Lung microvascular endothelial cell (primary cell): ENCODE measurements at places on chromosomes 1 and 21.
A peak's percentile ranks its signal among the peaks of the same experiment; 100 is the strongest.

DNA sequence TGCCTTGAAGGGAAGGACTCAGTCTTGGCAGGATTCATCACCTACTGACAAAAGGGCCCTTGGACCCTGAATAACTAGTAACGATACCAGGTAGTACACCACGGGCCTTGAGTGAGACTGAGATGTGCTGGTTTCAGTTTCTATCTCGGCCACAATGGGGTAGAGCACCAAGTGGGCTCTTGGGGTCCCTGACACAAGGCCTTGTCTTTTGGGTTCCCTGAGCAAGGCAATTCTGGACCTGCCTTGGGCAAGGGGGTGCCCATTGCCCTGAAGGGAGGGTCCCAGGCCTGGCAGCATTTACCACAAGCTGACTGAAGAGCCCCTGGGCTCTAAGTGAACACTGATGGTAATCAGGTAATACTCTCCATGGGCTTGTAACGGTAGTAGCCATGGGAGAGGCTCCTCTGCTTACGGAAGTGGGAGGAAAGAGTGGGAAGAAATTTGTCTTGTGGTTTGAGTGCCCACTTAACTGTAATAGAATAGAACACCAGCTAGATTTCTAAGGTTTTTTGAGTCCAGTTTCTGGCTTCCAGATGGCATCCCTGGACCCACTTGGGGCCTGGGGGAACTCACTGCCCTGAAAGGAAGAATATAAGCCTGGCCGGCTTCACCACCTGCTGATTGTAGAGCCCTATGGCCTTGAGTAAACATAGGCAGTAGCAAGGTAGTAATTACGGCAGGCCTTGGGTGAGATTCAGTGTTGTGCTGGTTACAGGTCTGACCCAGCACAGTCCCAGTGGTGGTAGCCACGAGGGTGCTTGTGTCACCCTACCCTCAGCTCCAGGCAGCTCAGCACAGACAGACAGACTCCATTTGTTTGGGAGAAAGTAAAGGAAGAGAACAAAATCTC is 58.5 kb downstream of the WDR4 start:
- DNase-seq = no peak

GRCh38 chr21:26655460-26655859 is 82.4 kb upstream of the CYYR1 start:
- no peak for DNase-seq

DNA sequence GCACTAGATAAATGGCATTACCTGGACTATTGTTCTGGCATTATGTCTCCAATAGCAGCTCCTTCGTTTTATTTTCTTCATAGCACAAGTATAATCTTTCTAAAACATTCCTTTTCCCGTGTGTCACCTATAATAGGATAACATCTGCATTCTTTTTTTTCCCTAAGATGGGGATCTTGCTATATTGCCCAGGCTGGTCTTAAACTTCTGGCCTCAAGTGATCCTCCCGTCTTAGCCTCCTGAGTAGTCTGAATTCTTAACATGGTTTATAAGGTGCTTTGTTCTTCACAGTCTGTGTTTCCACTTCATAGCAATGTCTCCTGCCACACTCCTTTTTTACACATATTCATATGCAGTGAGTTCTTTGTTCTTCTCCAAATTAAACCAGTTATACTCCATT is 8.6 kb upstream of the MOV10 start:
- DNase-seq = no peak

GRCh38 chr1:36284517-36284916 is 21.7 kb upstream of the SH3D21 start:
- no peak for DNase-seq

- DNase-seq = no peak
Observed at GRCh38 chr21:27796106-27796505, 829.2 kb upstream of the ADAMTS5 start.

DNA sequence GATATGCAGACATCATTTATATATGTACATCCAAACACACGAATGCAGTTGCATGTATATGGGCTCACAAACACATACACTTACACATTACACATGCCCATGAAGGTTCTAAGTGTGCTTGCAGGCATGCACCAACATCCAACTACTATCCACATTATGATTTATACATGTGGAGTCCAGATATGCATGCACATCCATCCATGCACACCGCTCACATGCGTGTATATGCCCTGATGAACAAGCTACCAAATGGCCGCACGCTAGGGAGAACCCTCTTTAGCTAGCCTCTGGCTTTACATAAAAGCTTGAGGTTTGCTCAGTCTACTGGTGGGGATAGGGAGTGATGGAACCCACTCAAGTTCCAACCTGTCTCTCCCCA is 8.5 kb downstream of the GPR3 start:
- no peak for DNase-seq

DNA sequence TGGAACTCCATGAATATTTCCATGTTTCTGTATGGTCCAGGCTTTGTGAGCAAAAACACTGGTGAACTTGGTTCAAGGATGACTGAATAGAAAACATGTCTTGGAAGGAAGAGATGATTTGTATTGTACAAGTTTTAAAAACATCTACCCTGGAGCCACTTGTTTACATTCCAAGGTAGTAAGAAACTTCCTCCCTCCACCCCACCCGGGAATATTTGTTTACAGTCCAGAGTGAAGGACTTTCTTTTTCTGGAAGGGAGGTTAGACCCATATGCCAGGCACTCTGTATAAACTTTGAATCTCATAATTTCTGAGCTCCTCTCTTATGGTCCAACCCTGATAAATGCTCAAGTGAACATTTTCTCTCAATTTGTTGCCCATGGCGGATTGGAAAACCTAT is 323.3 kb upstream of the LYPLAL1 start:
- DNase-seq = no peak

- no peak for DNase-seq
Observed at GRCh38 chr1:159113596-159114433, 37.2 kb upstream of the AIM2 start.

DNA sequence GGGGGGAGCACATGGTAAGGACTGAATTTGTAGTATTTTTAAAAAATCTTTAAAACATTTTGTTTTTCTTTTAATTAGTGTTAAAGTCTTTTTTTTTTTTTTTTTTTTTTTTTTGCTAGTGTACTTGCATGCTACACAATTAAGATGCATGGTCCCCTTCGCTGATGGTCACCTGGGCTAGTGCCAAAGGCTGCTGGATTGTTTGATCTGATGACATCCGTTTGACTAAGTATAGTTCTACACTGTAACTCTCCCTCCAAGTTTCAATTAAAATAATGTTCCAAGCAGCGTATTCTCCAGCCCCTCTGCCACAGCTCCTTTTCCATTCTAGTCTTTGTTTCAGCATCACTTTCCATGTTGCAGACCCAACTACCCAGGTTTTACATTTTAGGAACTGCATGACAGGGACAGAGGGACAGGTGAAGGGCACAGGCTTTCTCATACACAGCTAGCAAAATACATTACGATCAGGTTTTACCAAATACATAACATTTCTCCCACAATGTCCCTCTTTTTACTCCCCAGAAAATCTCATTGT is 852 bp upstream of the RAVER2 start:
- DNase-seq = peak; percentile 7

- peak; percentile 85 for DNase-seq
Observed at GRCh38 chr1:25858906-25859789, at the start of gene AUNIP. TSS of gene AUNIP (minus strand) at chr1:25859457. CDS start at chr1:25859357, 100 bp downstream.

DNA sequence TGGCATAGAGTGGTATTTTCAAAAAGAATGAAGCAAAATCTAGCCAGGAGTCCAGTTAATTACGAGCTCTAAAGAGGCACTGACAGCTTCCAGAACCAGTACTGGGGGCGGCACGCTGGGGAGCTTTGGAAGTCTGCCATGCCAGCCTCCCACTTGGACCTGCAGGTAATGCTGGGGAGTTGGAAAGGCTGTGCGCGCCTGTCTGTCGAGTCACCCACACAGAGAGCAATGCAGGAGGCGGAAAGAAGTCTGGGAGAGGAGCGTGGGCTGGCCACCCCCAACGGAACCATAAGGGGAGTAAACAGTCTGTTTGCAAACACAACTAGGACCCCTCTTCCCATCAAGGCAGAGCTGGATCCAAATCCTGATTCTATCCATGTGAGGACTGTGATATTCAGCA is 84.5 kb downstream of the BEND5 start:
- no peak for DNase-seq

- no peak for DNase-seq
Observed at GRCh38 chr1:28790377-28791035, 21.5 kb upstream of the OPRD1 start.

DNA sequence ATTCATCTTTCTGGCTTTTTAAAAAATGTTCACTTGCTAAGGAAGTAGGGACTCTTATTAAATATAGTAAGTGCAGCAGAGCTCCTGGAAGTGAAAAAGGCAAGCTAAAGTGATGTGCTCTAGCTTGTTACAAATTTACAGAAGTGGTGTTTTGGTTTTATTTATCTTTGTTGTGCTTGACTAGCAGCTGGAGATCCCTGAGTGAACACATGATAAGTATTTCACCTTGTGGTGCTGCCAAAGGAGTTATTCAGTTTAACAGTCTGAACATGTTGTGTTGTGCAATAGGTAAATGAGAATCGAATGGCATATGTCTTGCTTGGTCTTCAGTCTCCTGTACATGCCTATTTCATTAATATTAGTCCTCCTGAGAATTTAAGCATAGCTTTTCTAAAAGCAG is 315.7 kb downstream of the TPR start:
- DNase-seq = no peak

DNA sequence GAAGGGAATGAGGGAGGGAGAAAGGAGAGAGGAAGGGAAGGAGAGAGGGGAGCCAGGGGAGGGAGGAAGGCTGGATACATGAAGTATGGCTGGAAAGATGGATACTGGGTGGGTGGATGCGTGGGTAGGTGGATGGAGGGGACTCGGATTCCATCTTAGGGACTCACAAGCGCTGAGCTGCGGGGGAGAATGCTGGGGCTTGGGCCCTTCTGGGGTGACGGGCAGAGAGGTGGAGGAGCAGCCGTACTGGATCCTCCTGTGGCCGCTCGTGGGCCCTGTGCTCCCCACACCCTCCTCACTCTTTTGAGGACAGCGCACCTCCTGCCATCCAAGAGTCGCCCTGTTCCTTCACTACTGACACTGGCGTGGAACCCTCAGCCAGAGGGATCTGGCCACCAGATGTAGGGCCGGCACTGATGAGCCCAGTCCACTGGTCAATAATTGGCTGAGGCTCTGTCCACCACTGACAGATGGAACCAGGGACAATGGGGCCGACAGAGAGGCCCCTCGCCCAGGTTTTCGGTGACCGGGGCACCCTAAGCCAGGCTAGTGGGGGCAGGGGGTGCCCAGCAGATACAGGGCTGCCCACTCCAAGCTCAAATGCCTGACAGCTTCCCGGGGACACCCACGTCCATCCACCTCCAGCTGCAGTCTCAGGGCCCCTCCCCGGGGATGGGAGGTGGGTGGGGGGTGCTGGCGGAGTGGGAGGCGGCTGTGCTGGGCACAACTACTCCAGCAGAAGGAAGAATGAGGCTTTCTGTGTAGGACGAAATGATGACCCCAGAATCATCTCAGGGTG is 4.4 kb upstream of the ACTRT2 start:
- DNase-seq = no peak
